ENCODE measurements at places on chromosomes 2 and 18. TPM values are rescaled to one million over a fixed set of nuclear protein-coding genes. Genes with fewer than 3 reads are reported as not detected.

The DYTN gene
- polyA plus RNA-seq = not detected

The DUSP19 gene
- 0.04 TPM for polyA plus RNA-seq

The PRLH gene
- polyA plus RNA-seq = not detected

The LRP1B gene
- not detected for polyA plus RNA-seq

The LHCGR gene
- not detected for polyA plus RNA-seq

The NXPH2 gene
- not detected for polyA plus RNA-seq

The RAB12 gene
- 4.9 TPM for polyA plus RNA-seq

The CPLX4 gene
- not detected for polyA plus RNA-seq

The SCN2A gene
- polyA plus RNA-seq = not detected

The ESPNL gene
- polyA plus RNA-seq = not detected

The TEX44 gene
- polyA plus RNA-seq = not detected

DNA sequence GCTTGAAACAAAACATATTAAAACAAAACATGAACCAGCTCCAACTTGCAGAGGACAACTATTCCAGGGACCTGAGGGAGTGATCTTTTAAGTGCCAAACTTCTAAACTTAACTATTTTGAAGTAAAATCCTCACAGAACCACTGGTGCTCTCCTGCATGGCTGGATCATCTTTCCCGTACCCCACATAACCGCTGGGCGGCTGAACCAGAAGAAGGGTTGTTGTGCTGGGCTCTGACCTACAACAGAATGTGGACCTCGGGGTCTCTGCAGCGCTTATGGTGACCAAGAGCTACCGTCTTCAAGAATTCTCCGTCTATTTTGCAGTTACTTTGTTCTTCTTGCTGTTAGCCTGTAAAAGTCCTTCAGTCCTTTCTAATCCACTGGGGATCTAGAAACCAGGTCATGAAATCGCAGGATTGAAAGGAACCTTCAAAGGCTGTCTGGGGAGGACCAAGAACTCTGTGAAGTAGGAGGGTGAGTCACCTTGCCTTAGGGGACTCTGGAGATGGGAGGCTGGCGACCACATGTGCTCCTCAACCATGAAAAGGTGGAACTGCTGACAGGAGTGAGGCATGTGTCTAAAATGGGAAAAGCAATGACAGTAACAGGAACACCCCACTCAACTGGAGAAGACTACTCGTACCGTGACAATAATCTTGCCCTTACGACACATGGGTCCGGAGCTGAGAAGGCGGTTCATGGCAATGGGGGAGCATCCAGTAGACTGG, 46.6 kb downstream of the HDLBP start:
- no peak for DNase-seq

DNA sequence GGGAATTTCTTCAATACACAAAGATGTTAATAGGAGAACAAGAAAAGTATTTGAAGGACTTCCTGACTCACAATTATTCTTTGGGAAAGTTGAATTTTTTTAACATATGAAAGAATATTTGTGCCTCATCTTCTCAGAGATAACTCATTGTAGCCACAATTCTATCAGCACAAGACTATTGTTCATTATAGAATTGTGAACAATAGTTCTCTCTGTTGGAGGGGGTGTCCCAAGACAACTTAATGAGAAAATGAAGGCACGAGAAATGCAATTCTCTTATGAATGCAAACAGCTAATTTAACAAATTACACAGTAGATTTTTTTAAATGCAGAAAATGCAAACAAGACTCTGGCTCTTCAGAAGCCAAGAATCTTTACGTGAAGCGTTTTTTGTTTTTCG, 157.0 kb downstream of the BARD1 start:
- no peak for DNase-seq

- DNase-seq = no peak
These were observed 114.1 kb downstream of the GBX2 start for GRCh38 chr2:236054125-236054524.

- DNase-seq = no peak
These were observed 4.2 kb downstream of the ALPI start for GRCh38 chr2:232460171-232460570.

GRCh38 chr2:136121204-136121910, 3.4 kb upstream of the CXCR4 start:
- DNase-seq = peak; percentile 58

GRCh38 chr2:159265171-159265576, 21.3 kb downstream of the WDSUB1 start:
- DNase-seq = no peak

GRCh38 chr2:223642506-223642905, 40.3 kb upstream of the SCG2 start:
- no peak for DNase-seq

GRCh38 chr18:22667616-22668422, 250.1 kb upstream of the CTAGE1 start:
- no peak for DNase-seq

DNA sequence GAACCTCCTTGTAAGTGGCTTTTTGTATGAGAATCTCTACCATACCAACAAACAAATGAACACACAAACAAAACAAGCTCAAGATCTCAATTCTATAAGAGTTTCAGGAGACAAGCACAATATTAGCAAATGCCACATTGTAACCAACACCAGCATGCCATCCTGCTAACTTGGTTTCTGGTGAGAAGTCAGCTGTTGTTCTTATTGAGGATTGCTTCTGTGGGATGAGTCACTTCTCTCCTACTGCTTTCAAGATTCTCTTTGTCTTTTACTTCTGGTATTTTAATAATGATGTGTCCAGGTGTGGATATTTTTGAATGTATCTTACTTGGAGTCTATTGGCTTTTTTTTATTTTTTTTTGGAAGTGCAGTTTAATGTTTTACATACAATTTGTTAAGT, 131.7 kb downstream of the BCL2L11 start:
- no peak for DNase-seq

DNA sequence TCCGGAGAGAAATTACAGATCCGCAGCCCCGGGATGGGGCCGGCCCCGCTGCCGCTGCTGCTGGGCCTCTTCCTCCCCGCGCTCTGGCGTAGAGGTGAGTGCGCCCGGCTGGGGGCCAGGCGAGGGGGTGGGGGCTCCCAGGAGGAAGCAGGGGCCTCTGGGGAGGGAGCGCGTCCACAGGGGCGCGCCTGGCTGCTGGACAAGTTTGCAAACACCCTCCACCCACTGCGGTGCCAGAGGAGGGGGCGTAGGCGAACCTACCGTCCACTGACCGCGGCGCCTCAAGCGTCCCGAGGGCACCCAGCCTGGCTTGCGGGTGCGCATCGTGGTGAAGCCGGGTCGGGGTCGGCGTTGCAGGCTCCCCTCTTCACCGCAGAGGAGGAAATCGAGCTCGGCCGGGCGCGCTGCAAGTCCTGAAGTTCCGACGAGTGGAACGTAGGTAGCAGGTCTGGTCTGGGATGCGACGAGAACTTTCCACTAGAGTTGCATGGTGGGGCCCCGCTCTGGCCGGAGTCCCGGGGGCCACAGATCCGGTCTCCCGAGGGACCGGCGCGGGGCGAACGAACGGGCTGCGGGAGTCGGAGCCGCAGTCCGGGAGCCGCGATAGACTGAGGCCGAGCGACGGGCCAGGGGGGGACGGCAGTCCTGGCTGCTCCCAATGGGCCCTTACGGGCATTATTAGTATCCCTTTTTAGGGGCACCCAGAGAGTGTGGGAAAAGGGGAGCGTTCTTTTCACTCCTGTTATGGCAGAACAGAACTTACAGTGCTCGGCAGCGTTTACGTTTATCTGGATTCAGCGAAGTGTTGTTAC, 502 bp downstream of the MERTK start:
- no peak for DNase-seq

DNA sequence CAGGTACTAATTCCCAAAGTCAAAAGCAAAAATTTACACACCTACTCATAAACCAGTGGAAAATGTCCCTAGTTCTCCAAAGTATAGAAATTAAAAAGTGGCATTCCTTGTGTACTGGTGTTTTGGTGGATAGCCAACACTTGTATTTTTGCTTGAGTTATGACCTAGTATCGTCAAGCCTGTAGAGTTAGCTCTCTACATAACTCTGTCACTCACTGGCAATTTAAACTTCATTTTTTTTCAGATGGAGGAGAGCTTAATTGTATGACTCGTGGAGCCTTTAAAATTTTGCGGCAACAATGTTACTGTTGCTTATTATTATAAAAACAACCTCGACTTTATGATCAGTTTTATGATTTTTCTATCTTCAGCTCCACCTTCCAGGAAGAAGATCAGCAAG, 58.7 kb downstream of the ITGB6 start:
- no peak for DNase-seq

DNA sequence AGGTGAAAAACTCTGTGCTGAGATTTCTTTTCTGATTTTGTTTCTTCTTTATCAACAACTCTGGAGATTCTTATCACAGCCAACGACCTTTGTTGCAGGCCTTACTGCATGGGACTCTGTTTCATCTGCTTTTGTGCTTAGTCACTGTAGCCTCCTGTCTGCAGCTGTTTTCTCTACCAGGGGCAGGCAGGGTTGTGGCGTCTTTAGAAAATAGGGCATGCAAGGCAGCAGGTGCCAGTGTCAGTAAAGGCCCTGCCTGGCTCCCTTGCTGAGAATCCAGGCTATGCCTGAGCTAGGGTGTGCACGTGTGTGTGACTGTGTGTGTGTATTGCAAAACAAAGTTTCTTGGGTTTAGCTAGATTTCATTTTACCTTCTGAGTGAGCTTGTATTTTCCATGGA, 14.6 kb upstream of the SLC9A2 start:
- DNase-seq = peak; percentile 18

GRCh38 chr2:38217401-38218188, 141.6 kb upstream of the CYP1B1 start:
- DNase-seq = no peak

GRCh38 chr2:186426153-186427016, 59.7 kb upstream of the ZC3H15 start:
- no peak for DNase-seq

DNA sequence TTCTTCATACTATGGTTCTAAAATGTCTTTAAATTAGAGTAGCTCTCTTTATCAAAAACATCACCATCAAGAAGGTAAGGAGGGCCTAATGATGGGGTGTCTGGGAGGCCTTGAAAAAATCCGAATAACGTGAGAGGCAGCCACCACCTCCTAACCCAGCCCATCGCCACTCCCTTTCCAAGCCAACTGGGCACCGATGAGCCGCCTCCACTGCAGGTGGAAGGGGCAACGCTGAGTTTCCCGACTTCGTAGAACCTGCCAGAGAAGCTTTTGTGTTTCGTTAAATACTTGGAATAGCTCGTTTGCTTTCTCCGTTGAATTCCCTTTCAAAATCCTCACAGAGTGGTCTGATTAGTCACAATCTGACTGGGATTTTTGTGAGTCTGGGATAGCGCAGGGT, 22.0 kb upstream of the RPL31 start:
- DNase-seq = no peak

GRCh38 chr2:209368406-209368805, 55.4 kb upstream of the MAP2 start:
- no peak for DNase-seq

DNA sequence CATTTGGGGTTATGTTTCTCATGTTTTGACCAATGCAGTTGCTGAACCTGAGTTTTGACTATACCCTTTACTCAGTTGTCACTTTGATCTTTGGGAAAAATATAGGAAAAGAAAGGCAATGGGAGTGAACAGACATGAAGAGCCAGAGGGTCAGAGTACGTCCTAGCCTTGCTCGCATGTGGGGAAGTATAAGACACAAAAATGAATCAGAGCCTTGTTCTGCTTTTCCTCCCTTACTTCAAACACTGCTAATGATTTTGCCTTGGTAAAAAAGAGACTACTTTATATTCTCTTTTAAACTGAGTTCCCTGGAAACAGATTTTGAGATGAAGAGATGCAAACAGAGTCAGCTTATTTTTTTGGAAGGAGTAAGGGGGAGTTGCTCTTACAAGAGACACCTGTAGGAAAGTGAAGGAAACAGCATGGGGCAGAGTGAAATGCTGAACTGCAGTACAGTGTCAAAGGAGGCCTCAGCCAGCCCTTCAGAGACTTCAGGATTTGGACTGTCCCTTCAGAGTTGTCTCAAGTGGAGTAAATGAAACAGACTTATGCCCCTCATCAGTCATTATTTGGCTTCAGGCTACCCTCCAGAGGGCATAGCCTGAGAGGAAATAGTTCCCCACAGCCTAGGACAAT, 11.1 kb upstream of the FAP start:
- DNase-seq = no peak

GRCh38 chr2:28750316-28751251, 1.0 kb upstream of the PPP1CB start:
- DNase-seq = peak; percentile 33

GRCh38 chr2:86337244-86337835, at the start of gene REEP1:
Gene REEP1 (minus strand): TSS chr2:86337626. CDS start chr2:86337510, 116 bp downstream.
- DNase-seq = no peak

DNA sequence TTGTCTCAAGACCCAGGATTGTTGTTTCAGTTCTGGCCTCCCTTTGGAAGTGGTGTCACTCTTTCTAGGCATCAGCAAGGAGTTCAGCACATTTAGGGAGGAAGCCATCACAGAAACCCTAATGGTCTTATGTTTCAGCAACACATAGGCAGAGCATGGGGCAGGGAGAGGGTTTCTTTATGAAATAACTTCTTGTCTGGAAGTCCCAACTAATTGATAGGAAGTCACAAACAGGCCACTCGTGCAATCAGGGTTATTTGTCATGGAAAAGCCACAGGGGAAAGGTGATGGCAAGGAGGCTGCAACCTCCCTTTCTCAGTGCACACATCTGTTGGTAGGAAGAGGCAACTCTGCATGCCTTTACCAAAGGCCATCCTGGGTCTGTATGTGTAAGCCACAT, 103.0 kb downstream of the BCL11A start:
- no peak for DNase-seq

DNA sequence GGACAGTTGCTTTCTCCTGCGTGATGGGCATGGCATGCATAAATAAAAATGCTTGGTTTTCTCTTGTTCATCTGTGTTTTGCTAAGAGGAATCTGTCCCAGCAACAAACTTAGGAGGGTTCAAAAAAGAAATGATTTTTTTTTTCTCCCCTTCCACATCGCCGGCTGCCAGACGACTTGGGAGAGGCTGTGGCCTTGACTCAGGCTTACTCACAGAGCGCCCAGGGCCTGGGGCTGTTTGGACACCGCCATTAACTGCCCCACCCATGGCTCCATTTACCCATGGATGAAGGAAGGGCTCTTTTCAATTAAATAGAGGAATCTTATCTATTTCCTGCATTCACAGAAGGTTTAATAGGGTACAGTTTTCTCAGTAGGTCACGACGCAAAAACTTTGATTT, 22.3 kb upstream of the SERPINB5 start:
- no peak for DNase-seq

GRCh38 chr2:23486684-23487075, 101.7 kb downstream of the KLHL29 start:
- no peak for DNase-seq

- peak; percentile 43 for DNase-seq
These were observed 412 bp upstream of the NCK2 start for GRCh38 chr2:105744091-105744908.

GRCh38 chr18:45642238-45642637, 27.0 kb downstream of the SLC14A2 start:
- DNase-seq = no peak

Measured in CD14-positive monocyte (primary cell).